Stimulated activated CD4-positive, alpha-beta T cell treated with anti-CD3 and anti-CD28 coated beads, Interleukin-15, amount 100 ng/mL, for 1 hour (primary cell): ENCODE measurements at places on chromosomes 7 and 10.

GRCh38 chr7:120994512-120995410 lies 6.2 kb downstream of the CPED1 start:
- no peak for DNase-seq

DNA sequence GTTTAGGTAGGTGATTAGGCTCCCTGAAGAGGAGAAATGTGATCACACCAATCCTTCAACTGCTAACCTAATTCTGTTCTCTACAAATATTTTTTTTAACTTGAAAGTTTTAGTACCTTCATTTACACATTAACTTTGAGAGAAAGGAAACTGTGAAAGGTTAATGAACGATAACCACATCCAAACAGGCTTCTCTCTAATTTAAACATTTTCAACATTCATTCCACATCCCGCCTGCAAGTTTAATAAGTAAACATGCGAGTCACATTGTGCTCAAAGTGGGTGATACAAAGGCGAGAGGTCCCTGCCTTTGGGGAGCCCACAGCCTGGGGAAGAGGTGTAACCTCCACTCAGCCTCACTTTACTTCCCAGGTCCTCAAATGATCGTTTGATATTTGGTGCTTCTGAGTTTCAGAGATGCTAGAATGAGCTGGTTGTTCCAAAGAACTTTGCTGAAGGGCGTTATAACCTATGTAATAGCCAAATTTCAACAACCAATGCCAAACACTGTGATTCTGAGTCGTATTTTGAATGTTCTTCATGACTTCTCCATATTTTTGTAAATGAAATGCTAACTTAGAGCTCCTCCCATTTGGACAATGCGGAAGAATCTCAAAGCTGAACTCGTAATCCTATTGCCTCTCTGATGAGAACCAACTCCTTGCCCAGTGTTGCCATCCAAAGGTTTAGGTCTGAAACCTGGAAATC lies 47.5 kb downstream of the DENND2A start:
- DNase-seq: no peak

GRCh38 chr10:44004913-44005787 lies 356.5 kb upstream of the ZNF32 start:
- no peak for DNase-seq

DNA sequence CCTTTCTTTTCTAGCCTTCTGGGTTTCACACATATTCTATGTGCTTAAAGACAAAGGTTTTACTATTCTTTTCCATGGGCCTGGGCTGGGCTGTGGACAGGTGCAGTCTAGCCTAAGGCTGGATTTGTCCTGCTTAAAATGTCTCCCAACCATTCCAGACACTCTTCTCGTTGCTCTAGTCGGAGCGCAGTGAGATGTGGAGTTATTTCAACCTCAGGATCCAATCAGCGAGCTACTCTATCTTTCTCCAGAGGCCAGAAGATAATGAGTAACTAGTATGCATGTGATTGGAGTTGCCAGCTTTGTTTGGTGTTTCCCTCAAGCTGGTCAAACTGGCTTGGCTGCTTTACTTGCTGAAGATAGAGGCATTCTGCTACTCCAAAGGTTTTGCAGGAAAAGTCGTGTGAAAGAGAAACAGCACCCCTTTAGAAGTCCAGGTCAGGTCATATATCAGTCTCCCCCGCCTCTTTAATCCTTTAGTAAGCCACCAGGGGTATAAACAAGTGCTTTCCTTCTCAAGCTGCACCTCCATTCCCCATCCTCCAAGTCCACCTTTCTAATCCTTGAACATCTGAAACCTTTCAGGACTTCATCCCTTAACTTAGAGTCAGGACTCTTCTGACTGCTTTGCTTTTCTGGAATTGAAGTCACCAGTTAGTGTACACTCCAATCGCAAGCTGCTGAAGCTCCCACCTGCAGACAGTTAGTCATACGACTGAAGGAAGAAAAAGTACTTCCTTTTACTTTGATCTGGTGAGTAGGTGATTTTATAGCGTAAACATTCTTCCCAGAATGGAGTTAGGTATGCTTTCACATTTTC lies 78.8 kb downstream of the DNMBP start:
- DNase-seq: no peak

DNA sequence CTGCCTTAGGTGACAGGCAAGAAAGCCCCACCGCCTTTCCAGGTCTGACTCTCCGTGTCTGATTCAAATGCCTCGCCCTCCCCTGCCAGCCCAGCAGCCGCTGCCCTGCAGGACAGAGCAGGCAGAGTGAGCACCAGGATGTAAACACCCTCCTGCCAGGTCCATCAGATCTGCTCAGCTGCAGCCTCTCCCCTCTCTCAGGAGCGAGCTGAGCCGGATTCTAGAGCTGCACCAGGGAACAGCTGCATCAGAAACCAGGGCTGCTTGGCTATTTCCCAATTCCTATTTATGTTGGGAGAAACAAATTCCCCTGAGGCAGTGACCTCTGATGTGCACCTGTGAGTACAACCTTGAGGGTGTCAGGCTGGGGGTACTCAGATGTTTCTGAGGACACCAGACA lies 121.5 kb upstream of the ZMIZ1 start:
- DNase-seq: no peak

GRCh38 chr10:72552857-72553256 lies 73.0 kb downstream of the MICU1 start:
- DNase-seq: no peak

DNA sequence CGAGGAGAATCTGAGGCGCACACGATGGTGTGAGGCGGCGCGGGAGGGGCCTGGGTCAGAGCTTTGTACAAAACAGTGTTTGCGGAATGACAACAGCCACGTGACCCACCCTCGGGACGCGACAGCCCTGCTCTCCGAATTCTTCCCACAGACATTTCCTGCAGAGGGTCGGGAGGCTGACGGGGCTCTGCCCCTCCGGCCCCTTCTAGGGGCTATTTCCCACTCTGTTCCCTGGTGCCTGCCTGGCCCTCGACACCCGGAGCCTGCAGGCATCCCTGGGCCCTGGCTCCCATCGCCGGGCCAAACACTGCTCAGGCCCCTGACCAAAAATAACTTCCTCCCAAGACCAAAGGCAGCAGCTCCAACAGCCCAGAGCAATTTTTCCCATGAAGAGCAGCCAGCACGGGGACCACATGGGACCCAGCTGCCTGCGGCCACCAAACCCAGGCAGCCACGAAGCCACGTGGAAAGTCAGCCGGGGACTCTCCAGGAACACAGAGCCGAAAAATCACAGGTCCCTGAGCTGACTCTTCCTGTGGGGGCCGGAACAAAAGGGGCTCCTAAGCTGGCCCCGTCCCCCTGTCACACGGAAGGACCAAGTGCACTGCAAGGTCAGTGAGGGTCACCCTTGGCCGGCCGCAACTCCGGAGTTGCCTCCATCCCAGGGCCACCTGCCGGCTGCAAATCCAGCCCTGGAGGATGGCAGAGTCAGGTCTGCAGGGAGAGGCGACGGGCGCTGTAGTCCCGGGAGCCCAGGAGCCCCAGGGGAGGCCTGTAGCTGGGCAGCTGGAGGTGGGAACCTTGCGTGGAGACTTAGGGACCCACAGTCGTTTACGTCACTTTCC lies 42.0 kb downstream of the PAPOLB start:
- DNase-seq: no peak

DNA sequence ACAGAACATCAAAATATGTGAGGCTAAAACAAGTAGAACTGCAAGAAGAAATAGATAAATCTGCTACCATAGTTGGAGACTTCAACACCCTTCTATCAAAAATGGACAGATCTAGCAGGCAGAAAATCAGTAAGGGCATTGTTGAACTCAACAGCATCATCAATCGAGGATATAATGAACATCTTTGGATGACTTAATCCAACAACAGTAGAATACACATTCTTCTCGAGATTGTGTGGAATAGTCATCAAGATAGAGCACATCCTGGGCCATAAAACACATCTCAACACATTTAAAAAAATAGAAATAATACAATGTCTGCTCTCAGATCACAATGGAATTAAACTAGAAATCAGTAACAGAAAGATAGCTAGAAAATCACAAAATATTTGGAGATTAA lies 9.9 kb downstream of the IGFBP1 start:
- DNase-seq: no peak

DNA sequence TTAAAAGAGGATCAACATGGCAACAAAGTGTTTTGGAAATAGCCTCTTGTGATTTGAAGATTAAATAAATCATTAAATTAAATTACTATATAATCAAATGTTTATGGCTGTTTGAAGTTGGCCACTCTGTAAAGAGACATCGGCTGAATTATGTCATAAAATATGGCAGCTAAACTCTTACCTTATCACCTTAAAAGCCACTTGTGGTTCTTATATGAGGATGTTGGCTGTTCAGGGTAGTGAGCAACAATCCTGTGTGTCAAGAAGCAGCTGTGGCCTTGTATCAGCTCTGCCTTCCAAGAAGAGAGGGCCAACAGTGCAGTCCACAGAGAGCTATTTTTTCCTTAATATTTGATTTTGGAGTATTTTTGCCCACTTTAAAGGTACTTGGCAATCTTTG lies 113.4 kb upstream of the CDK6 start:
- no peak for DNase-seq

GRCh38 chr7:83918142-83918541 lies 269.2 kb upstream of the SEMA3E start:
- DNase-seq: no peak

GRCh38 chr7:140877249-140877524 lies 47.5 kb downstream of the BRAF start:
- DNase-seq: no peak

DNA sequence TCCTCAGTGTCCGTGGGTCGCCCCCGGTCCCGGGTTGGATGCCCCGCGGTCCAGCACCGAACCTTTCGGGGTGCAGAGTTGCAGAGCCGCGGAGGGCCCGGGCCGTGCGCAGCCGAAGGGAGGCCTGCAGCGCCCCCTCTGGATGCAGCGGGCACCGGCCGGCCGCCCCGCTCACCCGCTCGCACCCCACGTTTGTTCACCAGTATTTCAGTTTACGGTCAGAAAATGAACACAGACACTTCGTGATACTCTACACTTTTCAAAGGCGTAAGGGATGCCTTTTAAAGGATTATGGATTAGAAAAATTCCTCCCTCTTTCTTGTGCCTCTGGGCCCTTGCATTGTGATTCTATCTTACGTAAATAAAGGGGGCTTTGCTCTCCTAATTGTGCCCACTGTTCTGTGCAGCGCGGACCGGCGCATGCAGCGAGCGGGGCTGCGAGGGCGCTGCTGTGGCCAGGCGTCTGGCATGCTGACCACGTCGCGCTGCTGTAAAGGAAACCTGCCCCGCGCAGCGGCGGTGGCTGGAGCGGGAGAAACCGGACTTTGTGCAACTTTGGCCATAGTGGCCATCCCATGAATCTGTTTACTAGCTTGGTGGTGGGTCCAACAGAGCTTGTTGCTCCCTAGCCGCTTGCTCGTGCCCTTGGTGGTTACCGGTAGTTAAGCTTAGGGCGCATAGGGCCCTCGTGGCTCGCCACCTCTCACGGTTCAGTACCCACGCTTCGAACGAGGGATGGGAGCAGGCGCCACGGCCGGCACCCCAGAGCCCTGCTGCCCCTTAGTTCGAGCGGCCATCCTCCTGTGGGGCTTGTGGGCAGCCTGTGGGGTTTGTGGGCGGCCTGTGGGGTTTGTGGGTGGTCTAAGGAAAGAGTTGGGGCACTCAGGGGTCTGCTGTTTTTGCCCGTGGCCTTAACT lies 739 bp upstream of the MEST start:
- no peak for DNase-seq

DNA sequence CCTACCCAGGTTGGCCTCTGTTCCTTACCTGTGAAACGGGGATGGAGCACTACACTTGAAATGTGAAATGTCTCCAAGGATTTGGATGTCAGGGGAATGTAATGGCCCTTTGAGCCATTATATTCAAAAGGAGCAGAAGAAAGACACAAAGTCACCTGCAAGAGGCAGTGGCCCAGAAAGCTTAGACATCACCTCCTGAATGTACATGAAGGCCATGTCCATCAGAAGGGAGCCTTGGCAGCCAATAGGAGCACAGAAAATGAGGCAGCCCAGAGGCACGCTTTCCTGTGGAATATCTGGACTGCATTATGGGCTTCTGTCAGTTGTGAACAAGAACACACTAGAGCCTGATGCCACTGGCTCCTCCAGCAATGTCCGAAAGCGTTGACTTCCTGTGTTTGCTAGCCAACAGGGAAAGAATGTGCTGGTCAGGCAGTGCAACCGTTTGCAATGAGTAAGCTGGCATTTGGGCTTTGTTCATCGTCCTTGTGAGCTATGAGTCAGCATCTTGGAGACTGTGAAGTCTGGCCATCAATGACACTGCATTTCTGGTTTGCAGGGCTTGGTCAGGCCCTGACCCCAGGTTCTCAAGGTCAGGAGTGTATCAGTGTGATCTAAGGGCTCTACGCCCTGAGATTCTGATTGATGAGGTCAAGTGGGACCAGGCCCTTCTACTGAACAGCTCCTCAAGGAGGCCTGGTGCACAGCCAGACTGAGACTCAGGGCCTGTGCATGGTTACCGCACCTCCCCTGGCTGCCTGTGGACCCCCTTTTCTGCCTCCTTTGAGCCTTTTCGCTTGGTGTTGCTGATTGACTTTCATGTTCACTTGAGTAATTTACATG lies 222.4 kb downstream of the RPS24 start:
- no peak for DNase-seq

DNA sequence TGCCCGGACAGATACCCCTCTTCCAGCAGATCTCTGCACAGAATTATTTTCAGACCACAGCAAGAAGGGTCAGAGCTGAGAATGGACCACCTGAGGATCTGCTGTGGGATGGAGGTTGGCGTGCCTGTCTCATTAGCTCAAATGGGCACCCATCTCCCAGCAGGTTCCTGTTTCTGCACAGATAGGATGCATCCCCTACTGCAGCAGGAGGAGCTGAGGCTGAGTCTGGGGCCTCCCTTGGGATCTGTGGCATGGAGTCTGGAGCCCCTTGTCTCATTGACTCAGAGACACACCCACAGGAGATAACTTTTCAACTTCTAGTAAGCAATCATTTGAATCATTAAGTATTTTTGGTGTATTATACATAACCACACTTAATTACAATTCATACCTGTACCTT lies 212.7 kb downstream of the ADK start:
- DNase-seq: no peak

- no peak for DNase-seq
These were observed 57.1 kb upstream of the KMT2E start for GRCh38 chr7:104956753-104957450.

DNA sequence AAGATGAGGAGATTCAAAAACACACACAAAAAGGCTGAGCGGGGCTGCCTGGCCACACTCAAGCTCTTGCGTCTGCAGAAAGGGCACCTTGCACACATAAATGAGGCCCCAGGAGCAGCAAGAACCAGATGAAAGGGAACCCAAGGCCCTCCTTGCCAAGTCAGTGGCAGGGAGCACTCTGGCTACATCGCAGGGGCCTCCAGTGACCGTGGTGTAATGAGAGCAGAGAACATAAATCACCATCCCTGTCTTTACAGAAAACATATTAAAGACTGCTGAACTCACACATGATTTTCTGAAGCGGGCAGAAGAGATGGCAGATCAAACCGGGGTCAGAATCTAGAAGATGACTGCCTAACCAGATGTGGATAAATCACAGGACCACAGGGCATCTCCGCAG lies 80.5 kb downstream of the SLIT1 start:
- no peak for DNase-seq

DNA sequence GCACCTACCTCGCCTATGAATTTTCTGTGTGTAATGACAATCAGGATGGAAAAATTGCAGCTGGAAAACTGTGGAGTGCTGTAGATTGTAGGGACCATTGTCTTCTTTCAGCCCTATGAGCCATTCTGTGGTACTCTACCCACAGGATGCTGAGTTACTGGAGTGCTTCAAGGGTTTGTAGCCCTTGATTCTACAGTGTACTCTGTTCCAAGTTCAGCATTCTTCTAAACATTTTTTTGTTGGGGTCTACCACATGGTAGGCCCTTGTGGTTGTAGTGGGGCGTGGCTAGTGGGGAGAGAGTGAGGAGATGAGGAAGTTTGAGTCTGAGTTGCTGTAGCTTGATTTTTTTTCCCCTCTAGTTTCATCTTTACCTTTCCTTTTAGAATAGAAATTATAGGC lies 33.5 kb downstream of the REEP3 start:
- DNase-seq: no peak
